ENCODE measurements at places on chromosomes 7 and 10.

DNA sequence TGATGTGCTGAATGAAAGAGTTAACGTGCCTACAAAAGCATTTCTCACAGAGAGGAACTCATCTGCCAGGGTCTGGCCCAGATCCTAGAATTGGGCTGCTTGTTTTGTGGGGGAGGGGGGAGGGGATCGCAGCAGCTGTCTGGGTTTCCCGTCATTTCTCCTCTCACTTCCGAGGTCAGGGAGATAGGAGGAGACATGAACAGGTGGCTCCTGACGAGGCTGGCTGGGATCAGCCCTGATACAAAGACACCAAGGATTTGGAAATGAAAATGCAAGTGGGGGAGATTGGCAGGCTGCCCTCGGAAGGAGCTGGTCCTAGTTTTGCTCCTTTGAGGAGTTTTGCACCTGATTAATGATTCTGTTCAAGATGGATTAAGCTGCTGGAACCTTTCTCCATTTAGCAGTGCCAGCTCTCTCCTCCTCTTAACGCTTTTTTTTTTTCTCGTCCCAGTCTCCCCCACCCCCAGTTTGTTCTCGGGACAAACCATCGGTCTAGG is 86.8 kb upstream of the KMT2C start:
- no peak for DNase-seq

DNA sequence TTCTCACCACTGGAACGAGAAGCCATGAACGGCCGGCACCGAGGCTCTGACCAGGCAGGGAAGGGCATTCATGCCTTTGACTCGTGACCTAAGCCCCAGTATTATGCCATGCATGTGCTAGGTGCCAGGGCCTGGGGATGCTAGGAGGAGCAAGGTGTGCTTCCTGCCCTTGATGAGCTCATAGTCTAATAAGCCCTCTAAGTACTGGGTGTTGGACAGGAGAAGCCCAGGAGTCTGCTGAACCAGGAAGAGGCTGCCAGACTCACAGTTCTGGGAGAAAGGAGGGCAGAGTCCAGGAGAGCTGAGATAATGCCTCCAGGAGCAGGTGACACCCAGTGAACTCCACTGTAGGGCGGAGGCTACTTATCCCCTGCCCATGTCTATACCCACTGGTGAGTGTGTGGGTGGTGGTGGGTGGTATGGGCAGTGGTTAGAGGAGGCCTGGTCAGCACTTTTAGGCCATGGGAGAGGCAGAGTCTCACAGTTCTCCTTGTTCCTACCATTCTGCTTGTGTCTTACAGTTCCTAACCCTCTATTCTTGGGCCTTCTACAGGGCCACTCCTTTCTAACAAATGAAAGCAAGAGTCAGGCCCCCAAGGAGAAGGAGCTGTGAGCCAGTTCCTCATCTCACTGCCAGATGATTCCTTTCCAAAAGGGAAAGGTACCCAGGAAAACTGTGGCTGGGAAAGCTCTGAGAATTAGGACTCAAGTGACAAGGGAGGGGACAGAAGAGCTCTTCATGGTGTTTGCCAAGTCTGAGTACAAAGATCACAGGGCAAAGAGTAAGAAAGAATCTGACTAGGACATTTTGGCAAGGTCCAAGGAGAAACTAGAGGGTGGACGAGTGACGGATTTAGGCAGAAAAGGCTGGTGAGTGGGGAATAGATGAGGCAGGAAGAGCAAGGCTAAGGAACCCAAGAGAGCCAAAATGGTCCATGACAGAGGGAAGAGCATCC is 3.6 kb upstream of the MXI1 start:
- no peak for DNase-seq

DNA sequence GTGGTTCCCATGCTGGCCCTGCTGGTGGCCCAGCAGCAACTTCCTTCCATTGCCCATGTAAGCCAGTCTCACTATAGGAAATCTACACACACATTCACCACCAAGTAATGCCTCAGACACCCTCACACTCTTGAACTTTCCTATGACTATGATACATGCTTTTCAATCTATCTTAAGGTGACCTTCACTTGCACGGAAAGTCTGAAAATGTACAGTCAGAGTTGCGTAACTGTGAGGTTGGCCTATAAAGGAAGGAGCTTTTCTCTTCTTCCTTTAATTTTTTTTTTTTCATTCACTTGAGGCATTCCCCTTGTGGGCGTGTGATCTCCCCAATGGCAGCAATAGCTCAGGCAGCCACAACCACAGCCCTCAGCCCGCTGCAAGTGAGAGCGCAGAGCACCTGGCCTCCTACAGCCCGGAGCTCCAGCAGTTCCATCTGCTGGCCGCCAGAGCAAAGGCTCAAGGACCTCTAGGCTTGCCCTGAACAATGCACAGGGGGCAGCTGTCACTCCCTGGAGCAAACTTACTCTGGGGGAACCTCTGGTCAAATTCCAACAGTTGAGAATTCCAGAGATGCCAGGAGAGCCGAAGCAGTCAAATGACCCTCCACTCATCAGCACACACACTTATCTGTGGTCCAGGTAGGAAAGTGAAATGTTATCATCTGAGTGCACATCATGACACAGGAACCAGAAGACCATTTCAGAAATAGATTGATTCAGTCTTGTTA is 123.1 kb upstream of the ADO start:
- DNase-seq: peak; percentile 73

GRCh38 chr10:113455947-113456346 is 96.9 kb upstream of the HABP2 start:
- DNase-seq: no peak

DNA sequence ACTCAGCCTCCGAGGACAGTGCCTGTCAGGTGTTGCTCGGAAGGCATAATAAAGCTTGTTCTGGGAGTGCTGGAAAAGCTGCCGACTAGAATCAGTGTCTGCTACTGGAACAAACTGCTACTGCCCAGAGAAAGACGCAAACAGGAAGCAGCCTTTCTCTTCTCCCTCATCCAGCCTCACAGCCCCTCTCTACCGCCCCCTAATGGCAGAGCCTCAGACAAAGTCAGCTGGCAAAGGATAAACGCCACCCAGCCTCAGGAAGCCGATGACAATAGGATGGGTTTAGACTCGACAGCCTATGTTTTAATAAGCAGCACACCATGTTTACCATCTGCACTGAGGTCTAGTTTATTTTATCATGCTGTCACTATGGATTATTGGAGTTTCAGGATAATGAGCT is 169.5 kb upstream of the LYZL1 start:
- no peak for DNase-seq

- no peak for DNase-seq
Measured at GRCh38 chr10:13945390-13946208, 358.8 kb downstream of the PRPF18 start.

- no peak for DNase-seq
Measured at GRCh38 chr7:18395868-18396267, 99.7 kb upstream of the HDAC9 start.

DNA sequence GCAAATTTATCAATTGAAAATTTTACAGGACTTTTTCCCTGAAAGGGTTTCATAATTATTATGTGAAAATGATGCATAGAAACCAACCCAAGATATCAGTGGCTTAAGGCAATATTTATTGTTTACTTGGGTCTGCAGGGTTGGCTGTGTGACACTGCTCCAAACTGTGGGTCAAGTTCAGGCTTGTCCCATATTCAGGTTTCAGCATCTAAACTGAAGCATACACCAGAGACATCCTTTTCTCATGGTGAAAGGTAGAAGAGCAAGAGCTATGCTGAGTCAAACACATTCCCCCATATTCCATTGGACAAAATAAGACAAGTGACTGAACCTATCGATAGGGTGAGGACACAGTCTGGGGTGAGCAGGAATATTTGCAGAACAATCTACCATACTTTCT is 110.9 kb downstream of the MAPK8 start:
- DNase-seq: no peak

- DNase-seq: no peak
Measured at GRCh38 chr7:129225931-129226572, 1.2 kb downstream of the AHCYL2 start.

DNA sequence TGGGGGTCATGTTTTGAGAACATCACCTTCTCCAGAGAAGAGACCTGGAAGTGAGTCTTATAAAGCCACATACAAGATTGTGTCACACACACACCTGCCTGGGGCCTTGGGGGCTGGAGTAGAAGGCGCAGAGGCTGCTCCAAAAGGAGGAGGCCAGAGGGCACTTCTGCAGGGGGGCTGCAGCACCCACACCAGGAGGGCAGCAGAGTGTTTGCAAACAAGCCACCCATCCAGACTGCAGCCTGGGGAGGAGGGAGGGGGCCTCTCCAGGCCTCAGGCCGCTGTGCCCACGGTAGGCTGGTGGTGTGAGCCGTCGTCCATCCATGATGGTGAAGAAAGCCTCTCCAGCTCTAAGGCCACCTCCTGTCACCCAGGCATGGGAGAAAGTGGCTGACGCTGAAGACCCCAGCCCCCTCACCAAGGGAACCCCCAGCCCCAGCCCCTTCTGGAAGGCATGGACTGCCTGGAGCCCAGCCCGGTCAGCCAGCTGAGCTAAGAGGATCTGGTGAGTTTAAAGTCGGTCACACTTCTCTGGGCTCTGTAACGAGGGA is 77.5 kb downstream of the FOXL3 start:
- no peak for DNase-seq

DNA sequence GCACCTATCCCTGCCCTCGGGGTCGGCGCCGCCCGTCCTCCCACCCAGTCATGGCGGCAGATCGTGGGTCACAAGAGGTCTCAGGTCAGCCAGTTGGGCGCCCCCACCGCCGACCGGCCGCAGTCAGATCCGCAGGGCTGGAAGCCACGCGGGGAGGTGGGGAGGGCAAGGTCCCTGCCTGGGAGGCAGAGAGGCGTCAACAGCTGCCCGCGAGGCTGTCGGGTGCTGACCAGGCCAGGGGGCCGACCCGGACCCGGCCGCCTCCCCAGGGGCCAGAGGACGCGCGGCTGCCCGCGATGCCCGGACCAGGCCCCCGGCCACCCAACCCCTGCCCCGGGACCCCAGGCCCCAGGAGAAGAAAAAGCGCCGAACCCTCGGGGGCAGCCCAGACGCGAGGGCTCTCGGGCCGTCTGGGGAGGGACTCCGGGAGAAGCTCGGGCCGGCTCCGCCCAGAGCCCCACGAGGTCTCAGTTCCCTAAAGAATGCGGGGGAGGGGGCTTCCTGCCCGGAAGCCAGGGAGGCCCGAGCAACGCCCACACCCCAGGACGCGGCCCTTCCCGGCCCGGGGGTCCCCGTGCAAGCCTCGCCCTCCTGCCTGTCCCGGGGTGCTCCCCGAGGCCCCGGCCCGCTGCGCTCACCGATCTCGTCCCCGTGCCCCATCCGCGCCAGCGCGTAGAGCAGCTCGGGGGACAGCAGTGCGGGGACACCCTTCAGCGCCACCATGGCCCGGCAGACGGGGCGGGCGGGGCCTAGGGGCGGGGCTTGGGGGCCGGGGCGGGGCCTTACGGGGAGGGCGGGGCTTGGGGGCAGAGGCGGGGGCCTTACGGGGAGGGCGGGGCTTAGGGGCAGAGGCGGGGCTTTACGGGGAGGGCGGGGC is at the start of gene FUOM:
FUOM (minus strand) TSS at position 735 of the 877 bp plus-strand sequence; CDS start at position 723, 12 bp downstream.
- DNase-seq: peak; percentile 84

DNA sequence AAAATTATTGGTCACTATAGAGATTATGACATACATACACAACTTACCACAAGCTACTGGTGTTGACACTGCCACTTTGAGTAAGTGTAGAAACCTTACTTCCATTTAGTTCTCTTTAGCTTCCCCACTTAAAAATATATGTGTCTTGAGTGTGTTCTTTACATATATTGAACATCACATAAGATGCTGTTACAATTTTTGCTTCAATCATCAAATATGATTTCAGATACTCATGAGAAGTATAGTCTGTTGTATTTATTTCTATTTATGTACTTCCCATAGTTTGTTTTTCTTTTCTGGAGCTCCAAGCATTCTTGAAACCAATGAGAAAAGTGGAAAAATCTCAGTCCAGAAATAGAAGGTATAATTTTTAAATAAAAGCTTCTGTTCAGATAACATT is 102.7 kb upstream of the SDK1 start:
- DNase-seq: no peak

DNA sequence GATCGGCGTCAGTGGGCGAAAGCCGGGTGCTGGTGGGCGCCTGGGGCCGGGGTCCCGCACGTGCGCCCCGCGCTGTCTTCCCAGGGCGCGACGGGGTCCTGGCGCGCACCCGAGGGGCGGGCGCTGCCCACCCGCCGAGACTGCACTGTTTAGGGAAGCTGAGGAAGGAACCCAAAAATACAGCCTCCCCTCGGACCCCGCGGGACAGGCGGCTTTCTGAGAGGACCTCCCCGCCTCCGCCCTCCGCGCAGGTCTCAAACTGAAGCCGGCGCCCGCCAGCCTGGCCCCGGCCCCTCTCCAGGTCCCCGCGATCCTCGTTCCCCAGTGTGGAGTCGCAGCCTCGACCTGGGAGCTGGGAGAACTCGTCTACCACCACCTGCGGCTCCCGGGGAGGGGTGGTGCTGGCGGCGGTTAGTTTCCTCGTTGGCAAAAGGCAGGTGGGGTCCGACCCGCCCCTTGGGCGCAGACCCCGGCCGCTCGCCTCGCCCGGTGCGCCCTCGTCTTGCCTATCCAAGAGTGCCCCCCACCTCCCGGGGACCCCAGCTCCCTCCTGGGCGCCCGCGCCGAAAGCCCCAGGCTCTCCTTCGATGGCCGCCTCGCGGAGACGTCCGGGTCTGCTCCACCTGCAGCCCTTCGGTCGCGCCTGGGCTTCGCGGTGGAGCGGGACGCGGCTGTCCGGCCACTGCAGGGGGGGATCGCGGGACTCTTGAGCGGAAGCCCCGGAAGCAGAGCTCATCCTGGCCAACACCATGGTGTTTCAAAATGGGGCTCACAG is 1.1 kb downstream of the EGFR start:
- no peak for DNase-seq

DNA sequence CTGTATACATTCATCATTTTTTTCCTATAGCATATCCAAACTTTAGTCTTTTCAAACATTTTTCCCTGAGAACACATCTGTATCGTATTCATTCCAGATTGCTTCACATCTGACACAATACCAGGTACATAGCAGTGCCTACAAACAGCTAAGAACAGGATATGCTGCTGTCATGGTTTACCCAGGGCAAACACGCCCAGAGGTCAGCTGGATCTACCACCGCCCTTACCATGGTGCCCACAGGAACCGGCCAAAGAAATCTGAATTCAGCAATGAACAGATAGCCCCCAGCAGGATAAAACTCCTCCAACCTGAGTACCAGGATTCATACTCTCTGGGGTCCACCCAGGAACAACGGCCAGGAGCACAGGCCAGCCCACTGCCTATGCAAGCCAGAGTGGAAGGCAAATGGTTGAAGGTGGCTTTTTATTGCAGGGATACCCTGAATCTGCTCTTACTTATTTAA is 43.0 kb downstream of the TNS3 start:
- DNase-seq: no peak

DNA sequence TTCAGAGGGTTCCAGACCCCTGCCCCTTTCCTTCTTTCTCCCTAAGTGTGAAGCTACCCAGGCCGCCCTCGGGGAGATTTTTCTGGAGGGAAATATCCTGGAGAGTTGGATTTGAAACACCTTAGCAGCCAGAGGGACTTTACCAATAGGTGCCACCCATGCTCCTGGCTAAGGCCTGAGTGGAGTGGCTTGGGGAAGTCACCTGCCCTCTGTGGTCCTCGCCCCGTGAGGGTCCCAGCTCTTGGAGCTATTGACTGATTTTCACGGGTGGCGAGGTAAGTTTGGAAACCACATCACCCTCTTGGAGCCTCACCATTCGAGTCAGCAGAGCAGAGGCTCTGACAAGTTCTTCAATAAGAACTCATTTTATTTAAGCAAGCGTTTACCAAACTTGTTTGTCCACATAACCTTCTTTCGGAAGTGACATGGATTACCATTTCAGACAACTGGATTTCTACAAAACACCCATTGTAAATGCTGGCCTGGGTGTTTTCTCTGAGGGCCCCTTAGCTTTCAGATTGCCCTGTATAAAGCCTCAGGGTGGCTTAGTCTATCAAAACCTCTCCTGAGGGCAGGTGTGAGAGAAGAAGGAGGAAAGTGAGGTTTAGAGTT is 20.4 kb downstream of the AQP1 start:
- no peak for DNase-seq
